Smooth muscle cell of bladder (primary cell): ENCODE measurements at places on chromosomes 5 and 9. TPM values are rescaled to one million over a fixed set of nuclear protein-coding genes. Genes with fewer than 3 reads are reported as not detected.

Gene RIC1
- total RNA-seq = 39.8 and 40.5 TPM in 2 replicates

Gene BTNL8
- total RNA-seq = not detected in 2 replicates

Gene FOXD4L6
- under 0.01 and 0.09 TPM in 2 replicates for total RNA-seq

Gene GZMA
- total RNA-seq = not detected in 2 replicates

Gene LRRC26
- not detected in 2 replicates for total RNA-seq

Gene NUTM2G
- total RNA-seq = not detected in 2 replicates

Gene PIP5KL1
- 2.6 and 3.0 TPM in 2 replicates for total RNA-seq

Gene PPWD1
- 31.4 and 40.9 TPM in 2 replicates for total RNA-seq

Gene SPATA31D4
- total RNA-seq = not detected in 2 replicates

Gene SPINK5
- total RNA-seq = under 0.01 TPM in 1 of 2 replicates, not detected in the other

Gene GMCL2
- not detected in 2 replicates for total RNA-seq

Gene AGXT2
- not detected in 2 replicates for total RNA-seq

Gene NACC2
- 15.1 and 24.2 TPM in 2 replicates for total RNA-seq

Gene ITGA2
- 16.4 and 17.5 TPM in 2 replicates for total RNA-seq

Gene C9
- 0.18 TPM in 1 of 2 replicates, not detected in the other for total RNA-seq

Gene ACER2
- 1.3 and 2.3 TPM in 2 replicates for total RNA-seq

Gene DNAH5
- total RNA-seq = 0.09 and 2.3 TPM in 2 replicates

Gene CNTNAP3
- total RNA-seq = 0.18 and 1.1 TPM in 2 replicates

Gene ADGRV1
- total RNA-seq = 0.18 and 0.28 TPM in 2 replicates

Gene UNC5A
- total RNA-seq = under 0.01 TPM in 1 of 2 replicates, not detected in the other

Gene ROR2
- 29.4 and 30.0 TPM in 2 replicates for total RNA-seq

Gene ANKDD1B
- 0.28 and 1.1 TPM in 2 replicates for total RNA-seq

Gene SLC6A19
- not detected in 2 replicates for total RNA-seq

Gene SLC36A2
- not detected in 2 replicates for total RNA-seq

Gene UBE2R2
- total RNA-seq = 15.2 and 18.1 TPM in 2 replicates

Gene SEMA5A
- total RNA-seq = 5.3 and 15.0 TPM in 2 replicates

Gene DOCK2
- total RNA-seq = 2.0 and 4.4 TPM in 2 replicates

Gene CNTFR
- under 0.01 TPM in 1 of 2 replicates, not detected in the other for total RNA-seq

Gene DNAI1
- total RNA-seq = not detected in 2 replicates

Gene PPP2R2B
- under 0.01 and 0.37 TPM in 2 replicates for total RNA-seq

Gene DMGDH
- 2.3 and 2.7 TPM in 2 replicates for total RNA-seq
